ENCODE measurements at places on chromosomes 6 and 20. TPM values are rescaled to one million over a fixed set of nuclear protein-coding genes. Genes with fewer than 3 reads are reported as not detected.

Gene SLCO4A1
- 2.8 TPM for polyA plus RNA-seq

Gene HTR1B
- not detected for polyA plus RNA-seq

Gene LIN28B
- not detected for polyA plus RNA-seq

Gene SCGN
- not detected for polyA plus RNA-seq

Gene GHRH
- polyA plus RNA-seq = not detected

Gene AVP
- polyA plus RNA-seq = not detected

Gene NKX2-4
- polyA plus RNA-seq = not detected

Gene PRKN
- 3.3 TPM for polyA plus RNA-seq

Gene PCSK2
- not detected for polyA plus RNA-seq

Gene ADAM33
- not detected for polyA plus RNA-seq

Gene EEF1A2
- 0.10 TPM for polyA plus RNA-seq

Gene SYCP2L
- not detected for polyA plus RNA-seq

Gene WDR27
- polyA plus RNA-seq = 5.1 TPM

Gene WFDC12
- not detected for polyA plus RNA-seq

Gene CPNE5
- 0.16 TPM for polyA plus RNA-seq

Gene PGC
- not detected for polyA plus RNA-seq

Gene NFATC2
- polyA plus RNA-seq = 12.8 TPM

Gene ABHD16B
- polyA plus RNA-seq = not detected

Gene HLA-DMB
- polyA plus RNA-seq = 12.8 TPM

Gene SRSF12
- polyA plus RNA-seq = 0.20 TPM

Gene HDGFL1
- polyA plus RNA-seq = not detected

Gene FHL5
- not detected for polyA plus RNA-seq

Gene MAFB
- 0.06 TPM for polyA plus RNA-seq

Gene LY6G6D
- polyA plus RNA-seq = not detected

Gene FABP7
- polyA plus RNA-seq = not detected

Gene PTK6
- 0.15 TPM for polyA plus RNA-seq

Gene RNF144B
- polyA plus RNA-seq = 0.91 TPM

Gene CPXM1
- not detected for polyA plus RNA-seq

Gene BLOC1S5
- polyA plus RNA-seq = 31.9 TPM

Gene DDO
- polyA plus RNA-seq = not detected

Gene ZNF311
- polyA plus RNA-seq = not detected

Gene SNRPB
- polyA plus RNA-seq = 290 TPM

Gene PRDM13
- polyA plus RNA-seq = not detected

Gene GGTLC1
- polyA plus RNA-seq = not detected

Gene OR2H1
- not detected for polyA plus RNA-seq

Gene RGL2
- 9.4 TPM for polyA plus RNA-seq

Gene IMPG1
- polyA plus RNA-seq = not detected

Gene TMEM217
- 0.64 TPM for polyA plus RNA-seq

Gene GTPBP2
- 4.0 TPM for polyA plus RNA-seq

Gene NOP56
- 105 TPM for polyA plus RNA-seq

Gene MYT1
- not detected for polyA plus RNA-seq

Gene NKAIN4
- polyA plus RNA-seq = not detected

Gene DDRGK1
- polyA plus RNA-seq = 44.7 TPM

Measured in CD4-positive, CD25-positive, alpha-beta regulatory T cell (primary cell).